Naive thymus-derived CD8-positive, alpha-beta T cell (primary cell): ENCODE measurements at places on chromosomes 5 and 9.
A peak's percentile ranks its signal among the peaks of the same experiment; 100 is the strongest.

DNA sequence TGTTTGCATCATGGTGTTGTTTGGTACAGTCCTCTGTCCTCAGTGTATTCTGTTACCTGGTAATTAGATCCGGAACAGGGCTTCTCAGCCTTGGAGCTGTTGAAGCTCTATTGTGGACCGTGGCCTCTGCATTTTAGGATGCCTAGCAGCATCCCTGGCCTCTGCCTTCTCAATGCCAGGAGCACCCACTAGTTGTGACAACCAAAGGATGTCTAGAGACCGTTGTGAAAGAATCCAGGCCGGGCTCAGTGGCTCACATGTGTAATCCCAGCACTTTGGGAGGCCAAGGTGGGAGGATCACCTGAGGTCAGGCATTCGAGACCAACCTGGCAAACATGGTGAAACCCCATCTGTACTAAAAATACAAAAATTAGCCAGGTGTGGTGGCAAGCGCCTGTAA is 159.6 kb downstream of the CACNA1B start:
- no peak for DNase-seq
- no peaks in the 10 kb centered on the region for H3K4me1 ChIP-seq
- H3K36me3 ChIP-seq = no peaks in the 10 kb centered on the region
- H3K27ac ChIP-seq = no peak overlapping the region
- H3K27me3 ChIP-seq = peaks cover 42% of the 10 kb centered on the region

GRCh38 chr5:175658299-175659145 is 651 bp downstream of the HRH2 start:
- H3K27ac ChIP-seq = peak overlapping the region; percentile 86
- DNase-seq = peak; percentile 44
- H3K27me3 ChIP-seq = no peaks in the 10 kb centered on the region
- H3K36me3 ChIP-seq = peaks cover 17% of the 10 kb centered on the region

GRCh38 chr5:77636641-77637169 is 1.8 kb downstream of the OTP start:
- no peak overlapping the region for H3K4me3 ChIP-seq
- peaks cover 67% of the 10 kb centered on the region for H3K27me3 ChIP-seq
- peak overlapping the region; percentile 78 for H3K27ac ChIP-seq
- no peak for DNase-seq

GRCh38 chr9:98610711-98611110 is 98.0 kb downstream of the GABBR2 start:
- H3K27ac ChIP-seq = no peak overlapping the region
- DNase-seq = no peak
- H3K4me1 ChIP-seq = no peaks in the 10 kb centered on the region
- H3K27me3 ChIP-seq = peaks cover 12% of the 10 kb centered on the region
- H3K36me3 ChIP-seq = no peaks in the 10 kb centered on the region
- H3K4me3 ChIP-seq = no peak overlapping the region

GRCh38 chr9:72925126-72925789 is 27.6 kb downstream of the ALDH1A1 start:
- H3K27ac ChIP-seq = no peak overlapping the region
- DNase-seq = no peak
- H3K4me1 ChIP-seq = no peaks in the 10 kb centered on the region
- H3K27me3 ChIP-seq = peaks cover 3% of the 10 kb centered on the region
- no peak overlapping the region for H3K4me3 ChIP-seq
